ENCODE measurements at places on chromosomes 11 and 22.

- no peak for DNase-seq
Observed at GRCh38 chr11:79043726-79044125, 397.1 kb downstream of the TENM4 start.

DNA sequence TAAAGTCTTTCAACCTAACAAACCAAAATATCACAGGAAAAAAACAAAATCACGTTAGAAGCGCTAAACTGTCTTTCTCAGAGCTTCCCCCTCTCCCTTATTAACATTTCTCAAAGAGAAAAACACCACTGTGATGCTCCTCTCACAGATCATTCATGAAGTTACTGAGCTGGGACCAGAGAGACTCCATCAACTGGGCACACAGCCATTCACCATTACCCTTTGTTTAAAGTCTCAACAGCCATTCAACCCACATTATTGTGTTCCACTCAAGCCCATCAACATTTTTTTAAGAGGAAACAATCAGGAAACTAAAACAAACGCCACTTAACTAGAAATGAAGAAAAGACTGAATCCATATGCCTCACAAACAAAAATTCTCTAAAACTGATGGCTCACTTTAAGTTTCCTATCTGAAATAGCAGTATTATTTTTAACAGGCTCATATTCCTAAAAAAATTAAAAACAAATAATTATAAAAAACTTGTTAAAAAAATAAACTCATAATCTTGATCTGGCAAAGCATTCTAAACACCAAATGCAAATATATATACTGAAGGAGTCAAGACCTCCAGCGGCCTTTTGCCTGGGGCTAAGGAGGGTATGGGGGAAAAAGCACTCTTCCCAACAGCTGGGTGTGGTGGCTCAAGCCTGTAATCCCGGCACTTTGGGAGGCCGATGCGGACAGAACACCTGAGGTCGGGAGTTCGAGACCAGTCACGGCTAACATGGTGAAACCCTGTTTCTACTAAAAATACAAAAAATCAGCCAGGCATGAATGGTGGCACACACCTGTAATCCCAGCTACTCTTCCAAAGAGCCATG is 14.0 kb downstream of the CELF1 start:
- no peak for DNase-seq

DNA sequence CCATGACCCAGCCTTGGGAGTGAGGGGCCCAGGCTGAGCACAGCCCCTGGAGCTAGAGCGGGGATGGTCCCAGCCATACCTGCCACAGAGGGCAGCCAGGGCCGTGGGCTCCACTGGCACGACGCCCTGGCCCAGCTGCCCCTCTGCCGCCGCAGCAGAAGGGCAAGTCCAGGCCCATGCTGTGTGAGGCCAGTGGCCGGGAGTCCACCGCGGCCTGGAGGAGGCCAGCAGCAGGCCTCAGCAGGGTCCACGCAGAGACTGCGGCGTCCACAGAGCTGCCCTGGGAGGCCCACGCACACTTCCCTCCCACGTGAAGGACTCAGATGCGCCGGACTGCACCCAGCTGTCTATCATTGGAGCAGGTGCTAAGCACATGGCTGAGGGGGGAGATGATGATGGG is 23.5 kb downstream of the MOB2 start:
- DNase-seq: no peak

GRCh38 chr22:42357221-42357620 is 75.0 kb downstream of the NFAM1 start:
- no peak for DNase-seq

DNA sequence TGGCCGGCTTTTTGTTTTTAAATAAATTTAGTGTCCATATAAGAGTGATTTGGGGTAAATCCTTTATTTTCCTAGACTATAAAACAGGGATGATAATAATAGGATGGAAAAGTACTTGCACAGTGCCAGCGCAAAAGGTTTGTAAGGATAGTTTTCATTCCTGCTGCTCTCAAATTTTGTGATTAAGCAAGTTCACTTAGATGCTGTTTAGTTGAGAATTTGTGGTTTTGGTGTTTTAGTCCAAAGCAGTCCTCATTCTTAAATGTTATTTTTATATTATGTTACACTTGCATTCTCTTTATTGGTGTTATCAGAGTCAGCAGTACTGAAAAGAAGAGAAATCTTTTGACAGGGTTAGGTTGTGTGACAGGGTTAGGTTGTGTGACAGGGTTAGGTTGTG is 47.9 kb downstream of the PPP6R3 start:
- DNase-seq: no peak

DNA sequence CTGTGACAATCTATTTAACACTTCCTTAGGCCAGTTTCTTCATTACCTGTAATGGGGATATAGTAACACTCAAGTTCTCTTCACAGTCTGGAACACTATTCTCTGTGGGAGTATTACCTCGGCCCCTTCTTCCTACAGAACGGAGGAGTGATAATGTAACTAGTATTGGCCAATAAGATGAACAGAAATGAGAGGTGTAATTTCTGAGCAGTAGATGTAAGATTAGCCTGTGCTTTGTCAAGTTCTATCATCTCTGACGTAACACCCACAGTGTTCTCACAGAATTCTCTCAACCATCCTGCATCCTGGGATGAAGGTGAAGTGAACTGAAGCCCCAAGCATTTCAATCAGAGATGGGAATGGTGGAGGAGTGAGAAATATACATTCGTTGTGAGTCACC is 65.2 kb upstream of the TOP3B start:
- DNase-seq: no peak

- DNase-seq: no peak
Observed at GRCh38 chr22:25629613-25630012, 65.1 kb downstream of the GRK3 start.

GRCh38 chr11:111745719-111746504 is 20.3 kb downstream of the PPP2R1B start:
- no peak for DNase-seq

GRCh38 chr22:30646518-30647160 is 11.1 kb downstream of the SLC35E4 start:
- no peak for DNase-seq

DNA sequence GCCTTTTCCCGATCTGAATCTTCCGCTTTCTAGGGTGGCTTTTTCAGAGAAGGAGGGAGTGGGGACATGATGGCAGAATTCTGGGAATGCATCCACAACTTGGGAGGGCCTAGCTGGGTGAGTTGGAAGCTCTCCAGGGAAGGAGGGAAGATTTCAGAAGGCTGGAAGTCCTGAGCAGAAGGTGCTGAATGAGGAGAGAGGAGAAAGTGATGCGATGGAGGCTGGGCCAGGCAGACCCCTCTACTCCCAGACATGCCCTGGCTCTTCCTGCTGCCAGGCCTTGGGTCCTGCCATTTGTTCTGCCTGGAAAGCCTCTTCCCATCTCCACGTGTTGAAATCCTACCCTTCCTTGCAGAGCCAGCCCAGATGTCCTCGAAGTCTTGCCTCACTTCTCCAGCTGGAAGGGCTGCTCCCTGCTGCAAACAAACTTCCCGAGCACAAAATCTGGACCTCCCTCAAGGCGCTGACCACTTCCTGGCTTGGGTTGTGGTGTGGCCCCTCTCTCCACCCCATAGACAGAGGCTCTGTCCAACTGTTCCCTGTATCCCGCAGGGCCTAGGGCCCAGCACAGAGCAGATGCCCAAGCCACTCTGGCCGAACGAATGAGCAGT is 16.8 kb downstream of the LRRC32 start:
- no peak for DNase-seq

- no peak for DNase-seq
Observed at GRCh38 chr11:41056892-41057569, 402.4 kb downstream of the LRRC4C start.

DNA sequence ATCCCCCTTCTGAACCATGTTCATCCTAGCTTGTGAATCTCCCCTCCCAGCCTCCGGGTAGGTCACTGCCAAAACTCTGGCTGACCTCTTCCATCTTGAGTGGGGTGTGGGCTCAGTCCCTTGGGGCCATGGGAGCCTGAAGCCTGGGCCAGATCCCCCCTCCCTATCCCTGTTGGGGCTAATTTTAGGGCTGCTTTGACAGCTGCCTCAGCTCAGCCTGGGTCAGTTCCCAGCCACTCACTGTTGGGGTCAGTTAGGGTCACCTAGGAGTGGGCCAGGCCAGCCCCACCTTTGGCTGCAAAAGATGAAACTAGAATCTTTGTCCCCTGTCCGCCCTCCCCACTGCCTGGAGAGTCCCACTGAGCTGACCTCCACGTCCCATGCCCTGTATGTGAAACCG is 29.8 kb upstream of the P2RY2 start:
- no peak for DNase-seq

GRCh38 chr11:18731949-18732821 is 6.2 kb upstream of the IGSF22 start:
- DNase-seq: peak; percentile 56

GRCh38 chr22:47452184-47452583 is 689.7 kb downstream of the TBC1D22A start:
- no peak for DNase-seq

GRCh38 chr11:132125988-132126871 is 755.8 kb downstream of the NTM start:
- no peak for DNase-seq

DNA sequence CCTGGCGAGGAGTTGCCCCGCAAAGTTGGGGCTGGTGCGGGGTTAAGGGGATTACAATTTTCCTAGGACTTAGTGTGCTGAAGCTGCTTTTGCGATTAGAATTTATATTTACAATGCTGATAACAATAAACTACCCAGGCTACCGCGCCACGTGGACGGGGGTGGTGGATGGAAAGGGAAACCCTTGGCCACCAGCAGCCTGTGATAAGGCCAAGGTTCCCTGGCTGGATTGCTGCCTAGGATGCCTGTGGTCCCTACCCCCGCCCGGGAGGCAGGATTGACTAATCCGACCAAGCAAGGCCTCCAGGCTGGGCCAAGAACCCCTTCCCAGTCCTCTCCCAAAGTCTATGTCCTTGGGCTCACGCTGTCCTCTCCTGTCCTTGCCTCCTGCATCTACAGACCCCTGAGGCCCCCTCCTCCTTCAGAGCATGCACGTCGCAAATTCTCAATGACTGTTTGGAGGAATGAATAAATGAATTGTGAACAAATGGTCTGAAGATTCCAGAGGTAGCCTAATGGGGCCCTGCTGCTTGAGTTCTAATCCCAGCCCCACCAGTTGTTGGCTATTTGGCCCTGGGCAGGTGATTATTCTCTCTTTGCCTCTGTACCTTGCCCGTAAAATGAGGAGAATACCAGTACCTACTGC is 7.6 kb upstream of the CHKA start:
- no peak for DNase-seq

DNA sequence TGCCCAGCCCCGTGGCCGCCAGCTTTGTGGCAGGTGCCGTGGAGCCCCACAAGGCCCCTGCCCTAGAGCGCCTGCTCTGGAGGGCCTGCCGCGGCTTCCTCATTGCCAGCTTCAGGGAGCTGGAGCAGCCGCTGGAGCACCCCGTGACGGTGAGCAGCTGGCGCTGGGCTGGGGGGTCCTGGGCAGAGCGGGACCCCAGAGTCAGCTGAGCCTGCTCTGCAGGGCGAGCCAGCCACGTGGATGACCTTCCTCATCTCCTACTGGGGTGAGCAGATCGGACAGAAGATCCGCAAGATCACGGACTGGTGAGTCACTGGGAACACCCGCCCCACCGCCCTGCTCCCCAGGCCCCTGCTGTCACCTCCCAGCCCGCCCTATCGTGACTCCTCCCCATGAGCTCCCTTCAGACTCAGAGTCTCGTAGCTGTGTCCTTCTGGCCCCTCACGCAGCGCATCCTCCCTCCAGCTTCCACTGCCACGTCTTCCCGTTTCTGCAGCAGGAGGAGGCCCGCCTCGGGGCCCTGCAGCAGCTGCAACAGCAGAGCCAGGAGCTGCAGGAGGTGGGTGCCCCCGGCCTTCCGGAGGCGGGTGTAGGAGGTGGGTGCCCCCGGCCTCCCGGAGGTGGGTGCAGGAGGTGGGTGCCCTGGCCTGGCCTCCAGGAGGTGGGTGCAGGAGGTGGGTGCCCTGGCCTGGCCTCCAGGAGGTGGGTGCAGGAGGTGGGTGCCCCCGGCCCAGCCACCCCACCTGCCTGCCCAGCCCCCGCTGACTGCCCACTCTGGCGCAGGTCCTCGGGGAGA is 4.7 kb downstream of the TCIRG1 start:
- peak; percentile 15 for DNase-seq

GRCh38 chr11:72613977-72614376 is 60.2 kb downstream of the PDE2A start:
- peak; percentile 61 for DNase-seq

DNA sequence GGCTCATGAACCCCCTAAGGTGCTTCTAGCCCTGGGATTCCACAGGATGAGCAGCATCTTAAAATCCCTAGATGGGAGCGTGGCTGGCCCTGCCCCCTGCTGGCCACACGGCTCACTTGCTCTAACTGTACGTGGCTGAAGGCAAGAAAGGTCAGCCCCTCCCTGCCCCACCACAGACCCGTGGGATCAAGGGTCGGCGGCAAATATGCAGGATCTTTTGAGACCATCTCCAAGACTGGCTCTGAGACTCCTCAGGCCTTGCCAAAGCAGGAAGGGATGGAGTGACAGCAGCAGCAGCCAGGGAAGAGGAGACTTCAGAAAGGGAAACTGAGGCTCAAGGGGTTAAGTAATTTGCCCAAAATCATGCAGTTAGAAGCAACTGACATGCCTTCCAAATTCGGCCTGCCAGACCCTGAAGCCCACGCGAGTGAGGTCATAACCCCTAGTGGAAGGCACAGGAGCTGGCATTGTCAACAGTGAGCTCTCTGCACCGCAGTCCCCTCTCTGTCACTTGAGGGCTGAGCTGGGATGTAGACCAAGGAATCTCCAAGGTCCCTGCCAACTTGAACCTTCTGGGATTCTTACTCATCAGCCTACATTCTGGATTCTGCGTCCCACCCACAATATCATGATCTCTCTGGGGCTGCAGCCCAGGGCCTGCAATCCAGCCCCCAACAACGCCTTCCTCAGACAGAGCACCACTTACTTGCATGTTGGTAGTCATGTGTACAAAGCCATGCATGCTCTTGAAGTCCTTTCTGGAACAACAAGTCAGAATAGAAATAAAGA is 31.4 kb downstream of the CREB3L1 start:
- peak; percentile 42 for DNase-seq

- no peak for DNase-seq
Observed at GRCh38 chr22:46121523-46122287, 28.6 kb upstream of the PPARA start.

DNA sequence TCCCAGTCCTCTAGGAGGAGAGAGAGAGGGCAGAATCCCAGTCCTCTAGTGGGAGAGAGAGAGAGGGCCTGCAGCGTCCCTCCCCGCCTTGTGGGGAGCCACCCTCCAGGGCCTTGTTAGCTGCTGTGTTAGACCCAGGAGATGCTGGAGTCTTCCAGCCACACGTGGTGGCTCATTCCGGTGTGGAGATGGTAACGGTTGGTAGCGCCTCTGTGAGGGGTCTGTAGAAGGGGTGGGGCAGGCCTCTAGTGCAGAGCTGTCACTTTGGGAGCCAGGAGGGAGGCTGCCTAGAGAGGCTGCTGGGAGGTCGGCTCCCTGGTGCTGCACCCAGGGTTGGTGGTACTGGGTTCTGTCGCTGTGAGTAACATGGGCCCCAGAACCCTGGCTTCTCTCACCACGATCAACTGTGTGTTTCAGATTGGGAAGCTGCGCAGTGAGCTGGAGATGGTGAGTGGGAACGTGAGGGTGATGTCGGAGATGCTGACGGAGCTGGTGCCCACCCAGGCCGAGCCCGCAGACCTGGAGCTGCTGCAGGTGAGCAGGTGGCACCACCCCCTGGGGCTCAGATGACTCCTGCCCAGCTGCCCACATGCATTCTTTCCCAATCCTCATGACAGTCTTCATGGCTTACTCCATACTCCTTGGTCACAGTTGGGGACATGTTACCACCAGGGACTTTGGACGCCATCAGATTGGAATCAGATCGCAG is 27.3 kb downstream of the TOM1 start:
- DNase-seq: no peak

GRCh38 chr11:77124041-77124440 is 4.0 kb upstream of the MYO7A start:
- no peak for DNase-seq

- no peak for DNase-seq
Observed at GRCh38 chr11:26186389-26186788, 145.5 kb upstream of the ANO3 start.

Data from activated B cell treated with CpG ODN at 0.5 μM for 24 hours (primary cell).